ENCODE measurements at places on chromosomes 7 and 10. TPM values are rescaled to one million over a fixed set of nuclear protein-coding genes. Genes with fewer than 3 reads are reported as not detected.

DNA sequence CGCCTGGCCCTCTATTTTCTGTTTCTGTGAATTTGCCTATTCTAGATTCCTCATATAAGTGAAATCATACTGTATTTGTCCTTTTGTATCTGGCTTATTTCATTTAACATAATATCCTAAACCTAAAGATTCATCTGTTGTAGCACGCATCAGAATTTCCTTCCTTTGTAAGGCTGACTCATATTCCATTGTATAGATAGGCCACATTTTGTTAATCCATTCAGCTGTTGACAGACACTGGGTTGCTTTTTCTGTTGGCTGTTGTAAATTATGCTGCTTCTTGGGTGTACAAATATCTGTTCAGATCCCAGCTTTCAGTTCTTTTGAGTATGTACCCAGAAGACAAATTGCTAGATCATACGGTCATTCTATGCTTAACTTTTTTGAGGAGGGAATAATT, 28.8 kb upstream of the CUL1 start:
- DNase-seq, result no peak

DNA sequence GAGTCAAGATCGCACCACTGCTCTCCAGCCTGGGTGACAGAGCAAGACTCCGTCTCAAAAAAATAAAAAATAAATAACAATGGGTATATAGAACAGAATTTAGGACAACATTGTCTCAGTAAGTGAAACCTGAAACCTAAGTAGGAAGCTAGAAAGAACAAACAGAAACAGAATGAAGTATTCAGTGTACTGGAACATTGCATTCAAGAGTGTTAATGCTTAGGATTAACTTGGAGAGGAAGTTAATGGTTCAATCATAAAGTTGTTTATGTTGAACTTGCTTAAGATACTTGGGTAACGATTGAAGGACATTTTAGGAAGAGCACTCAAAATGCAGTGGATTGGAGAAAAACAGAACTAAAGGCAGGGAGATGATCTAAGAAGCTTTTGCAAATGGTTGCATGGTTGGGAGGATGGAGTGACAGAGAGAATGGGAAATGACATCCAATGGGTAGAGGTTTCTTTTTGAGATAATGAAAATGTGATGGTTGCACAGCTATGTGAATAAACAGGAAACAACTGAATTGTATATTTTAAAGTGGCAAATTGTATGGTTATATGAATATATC, 233.7 kb downstream of the ADK start:
- no peak for DNase-seq

GRCh38 chr10:69348816-69349541, 67.7 kb downstream of the TACR2 start:
- DNase-seq, result no peak

GRCh38 chr10:32327364-32327691, 19.6 kb downstream of the EPC1 start:
- DNase-seq, result no peak

- no peak for DNase-seq
Observed at GRCh38 chr7:1302936-1303335, 70.3 kb downstream of the UNCX start.

DNA sequence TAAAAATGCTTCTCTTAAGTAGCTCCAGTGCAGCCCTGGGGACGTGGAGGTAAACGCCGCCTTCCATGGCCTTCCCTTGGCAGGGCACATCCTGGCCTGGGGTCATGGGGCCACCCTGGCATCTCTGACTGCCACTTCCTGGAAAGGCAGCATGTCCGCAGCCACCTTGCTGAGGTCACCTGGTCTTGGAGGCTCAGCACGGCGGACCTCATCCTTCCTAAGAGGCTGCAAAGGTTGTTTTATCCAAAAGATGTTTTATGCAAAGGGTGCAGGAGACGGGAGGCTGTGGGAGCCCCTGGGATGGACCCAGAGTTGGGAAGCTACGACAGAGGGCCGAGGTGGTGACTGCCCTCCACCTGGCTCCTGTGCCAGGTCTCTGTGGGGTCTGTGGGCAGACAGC, 106.0 kb downstream of the TCERG1L start:
- DNase-seq, result no peak

DNA sequence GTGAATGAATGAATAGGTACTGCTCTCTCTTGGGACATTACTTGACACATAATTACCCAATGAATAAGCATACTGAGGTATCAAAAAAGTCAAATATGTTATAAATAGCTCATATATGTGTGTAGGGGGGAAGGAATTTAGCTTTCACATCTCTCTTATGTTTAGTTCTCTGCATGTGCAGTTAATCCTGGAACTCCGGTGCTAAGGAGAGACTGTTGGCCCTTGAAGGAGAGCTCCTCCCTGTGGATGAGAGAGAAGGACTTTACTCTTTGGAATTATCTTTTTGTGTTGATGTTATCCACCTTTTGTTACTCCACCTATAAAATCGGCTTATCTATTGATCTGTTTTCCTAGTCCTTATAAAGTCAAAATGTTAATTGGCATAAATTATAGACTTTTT, 1.2 kb downstream of the CFTR start:
- no peak for DNase-seq

- peak; percentile 31 for DNase-seq
Observed at GRCh38 chr7:129494041-129494440, 8.3 kb upstream of the SMKR1 start.

DNA sequence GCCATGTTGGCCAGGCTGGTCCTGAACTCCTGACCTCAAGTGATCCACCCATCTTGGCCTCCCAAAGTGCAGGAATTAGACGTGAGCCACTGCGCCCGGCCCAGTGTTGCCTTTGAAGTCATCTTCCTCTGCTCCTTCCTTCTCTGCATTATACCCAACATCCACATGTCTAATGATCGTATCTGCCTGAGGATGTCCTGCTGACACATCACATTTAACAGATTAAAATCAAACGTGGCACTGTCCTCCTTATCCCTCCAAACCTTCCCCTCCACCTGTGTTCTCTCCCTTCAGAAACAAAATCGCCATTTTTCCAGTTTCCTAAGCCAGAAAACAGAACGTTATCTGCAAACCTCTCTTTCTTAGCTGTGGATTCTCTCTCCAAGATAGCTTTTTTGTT, 8.4 kb upstream of the SDK1 start:
- no peak for DNase-seq

DNA sequence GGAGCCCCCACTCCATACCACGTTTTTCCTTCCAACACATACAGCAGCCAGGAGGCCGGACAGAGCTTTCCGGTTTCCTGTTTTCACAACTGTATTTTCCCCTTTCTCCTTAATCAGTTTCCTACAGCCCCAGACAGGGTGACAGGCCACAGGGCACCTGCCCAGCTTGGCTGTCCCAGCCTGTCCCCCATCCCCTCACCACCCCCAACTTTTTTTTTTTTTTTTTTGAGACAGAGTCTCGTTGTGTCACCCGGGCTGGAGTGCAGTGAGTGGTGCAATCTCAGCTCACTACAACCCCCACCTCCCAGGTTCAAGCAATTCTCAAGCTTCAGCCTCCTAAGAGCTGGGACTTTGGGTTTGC, 10.3 kb upstream of the HSPB1 start:
- DNase-seq, result no peak

DNA sequence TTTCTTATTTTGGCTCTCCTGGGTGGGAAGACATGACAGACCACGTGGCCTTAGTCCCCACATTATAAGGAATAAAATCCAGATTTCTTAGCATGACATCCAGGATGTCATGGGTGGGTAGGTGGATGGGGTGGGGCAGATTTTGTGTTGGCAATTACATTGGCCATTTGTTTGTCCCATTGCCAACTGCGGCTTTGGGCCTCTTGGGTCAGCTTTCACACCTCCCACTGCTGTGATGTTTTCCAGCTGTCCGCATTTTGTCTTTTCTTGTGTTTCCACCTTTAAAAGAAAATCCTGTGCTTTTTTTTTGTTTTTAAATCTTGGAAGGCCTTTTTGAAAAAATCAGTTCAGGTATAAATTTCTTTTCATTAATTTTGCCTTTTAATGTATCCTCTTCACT, 237.0 kb downstream of the SDK1 start:
- DNase-seq, result no peak

DNA sequence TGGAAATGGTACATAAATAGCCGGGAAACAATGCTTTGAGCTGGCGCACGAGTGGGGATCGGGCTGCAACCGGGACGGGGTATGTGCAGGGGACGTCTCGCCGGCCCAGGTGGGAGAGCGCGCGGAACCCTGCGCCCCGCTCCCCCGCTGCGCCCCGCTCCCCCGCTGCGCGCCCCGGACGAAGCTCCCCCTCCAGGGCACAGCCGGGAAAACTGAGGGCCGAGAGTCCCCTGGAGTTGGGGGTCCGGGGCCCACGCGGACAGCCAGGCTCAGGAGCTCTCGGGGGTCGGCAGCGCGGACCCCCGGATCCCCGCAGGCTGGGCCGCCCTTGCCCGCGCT, 514 bp downstream of the RADIL start:
- DNase-seq, result no peak

DNA sequence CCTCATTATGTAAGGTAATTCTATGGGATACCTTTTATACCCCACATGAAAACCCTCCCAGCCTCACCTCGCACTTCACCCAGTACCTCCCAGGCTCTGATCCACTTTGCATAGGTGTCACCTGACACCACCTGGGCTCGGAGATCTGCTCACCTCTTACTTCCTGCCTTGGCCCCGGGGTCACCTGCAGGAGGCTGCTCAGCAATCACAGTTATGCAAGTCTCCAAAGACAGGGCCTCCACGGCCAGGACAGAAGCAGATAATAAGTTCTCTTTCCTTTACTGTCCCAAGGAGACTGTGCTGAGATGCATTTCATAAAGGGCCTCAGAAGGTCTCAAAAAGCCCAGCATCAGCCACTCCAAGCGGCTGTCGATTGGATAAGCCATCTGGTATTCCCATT, 112.4 kb upstream of the PPP2R2D start:
- DNase-seq, result no peak

DNA sequence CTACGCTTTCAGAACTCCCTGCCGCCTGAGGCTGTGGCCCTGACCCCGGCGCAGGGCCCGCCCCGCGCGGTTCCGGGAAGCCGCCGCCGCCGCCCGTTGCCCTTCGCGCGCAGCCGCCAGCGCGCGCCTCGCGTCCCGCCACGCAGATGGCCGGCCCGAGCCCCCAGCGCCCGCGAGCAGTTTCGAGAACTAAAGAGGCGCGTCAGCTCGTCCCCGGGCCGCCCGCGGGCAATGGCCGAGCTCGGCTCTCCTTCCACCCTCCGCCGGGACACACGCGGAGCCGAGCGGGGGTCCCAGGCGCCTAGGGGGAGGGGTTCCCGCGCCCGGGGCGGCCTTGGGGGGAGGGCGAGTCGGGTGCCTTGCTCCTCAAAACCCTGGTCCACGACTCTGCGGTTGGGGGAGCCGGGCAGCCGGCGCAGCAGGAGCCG, 1.8 kb downstream of the HNRNPF start:
- peak; percentile 50 for DNase-seq

DNA sequence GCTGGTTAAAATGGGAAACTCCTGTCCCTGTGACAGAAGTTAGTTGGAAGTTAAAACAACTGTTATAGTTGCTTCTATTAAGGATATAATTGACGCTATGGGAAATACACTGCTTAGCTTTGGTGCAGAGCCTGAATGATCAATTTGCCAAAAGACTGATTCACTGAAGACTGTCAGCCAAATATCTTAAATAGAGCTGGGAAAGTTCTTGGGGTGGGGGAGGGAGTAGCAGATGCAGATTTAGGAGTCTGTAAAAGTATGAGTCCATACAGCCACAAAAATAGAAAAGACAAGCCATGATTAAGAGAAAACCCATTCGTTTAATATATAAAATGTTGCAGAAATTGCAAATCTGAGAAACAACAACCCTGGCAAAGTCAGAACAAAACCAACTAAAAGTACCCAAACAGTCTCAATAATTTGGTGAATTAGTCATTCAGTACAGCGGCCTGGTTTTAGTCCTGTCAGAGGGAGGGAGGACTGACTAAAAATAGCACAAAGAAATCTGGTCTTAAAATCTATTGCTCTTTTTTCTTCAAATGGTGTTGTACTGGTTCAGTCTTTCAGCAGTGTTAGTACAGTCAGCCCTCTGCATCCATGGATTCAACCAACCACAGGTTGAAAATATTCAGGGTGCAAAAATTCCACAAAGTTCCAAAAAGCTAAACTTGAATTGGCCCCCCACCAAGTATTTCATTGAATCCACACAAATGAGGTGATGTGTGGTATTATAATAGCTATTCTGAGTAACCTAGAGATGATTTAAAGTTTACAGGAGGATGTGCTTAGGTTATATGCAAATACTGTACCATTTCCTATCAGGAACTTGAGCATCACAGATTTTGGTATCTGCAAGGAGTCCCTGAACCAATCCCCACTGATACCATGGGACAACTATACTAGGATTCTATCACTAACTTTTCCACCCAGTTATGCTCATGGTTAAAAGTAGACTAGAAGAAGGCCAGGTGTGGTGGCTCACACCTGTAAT, 30.0 kb downstream of the STK17A start:
- no peak for DNase-seq

GRCh38 chr10:83801983-83802382, 337.3 kb upstream of the GHITM start:
- DNase-seq, result no peak

- no peak for DNase-seq
Observed at GRCh38 chr10:44980309-44981171, 1.9 kb upstream of the DEPP1 start.

- DNase-seq, result no peak
Observed at GRCh38 chr7:91336106-91336505, 71.9 kb downstream of the FZD1 start.

DNA sequence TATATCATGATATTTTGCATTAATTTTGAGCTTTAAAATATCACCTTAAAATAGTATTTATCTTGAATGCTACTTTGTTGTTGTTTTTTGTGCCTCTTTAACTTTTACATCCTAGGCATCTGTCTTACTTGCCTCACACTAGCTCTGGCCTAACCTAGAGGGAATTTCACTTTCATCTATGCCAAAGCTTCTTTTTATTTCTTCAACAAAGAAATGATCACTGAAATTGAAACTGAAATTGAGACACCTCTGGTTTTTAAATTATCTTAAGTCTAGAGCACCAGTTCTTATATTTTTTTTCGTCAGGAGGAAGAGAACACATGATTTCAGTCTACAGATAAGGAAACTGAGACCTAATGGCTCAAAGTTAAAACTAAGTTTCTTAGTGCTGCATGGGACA, 3.5 kb upstream of the SCIN start:
- no peak for DNase-seq

DNA sequence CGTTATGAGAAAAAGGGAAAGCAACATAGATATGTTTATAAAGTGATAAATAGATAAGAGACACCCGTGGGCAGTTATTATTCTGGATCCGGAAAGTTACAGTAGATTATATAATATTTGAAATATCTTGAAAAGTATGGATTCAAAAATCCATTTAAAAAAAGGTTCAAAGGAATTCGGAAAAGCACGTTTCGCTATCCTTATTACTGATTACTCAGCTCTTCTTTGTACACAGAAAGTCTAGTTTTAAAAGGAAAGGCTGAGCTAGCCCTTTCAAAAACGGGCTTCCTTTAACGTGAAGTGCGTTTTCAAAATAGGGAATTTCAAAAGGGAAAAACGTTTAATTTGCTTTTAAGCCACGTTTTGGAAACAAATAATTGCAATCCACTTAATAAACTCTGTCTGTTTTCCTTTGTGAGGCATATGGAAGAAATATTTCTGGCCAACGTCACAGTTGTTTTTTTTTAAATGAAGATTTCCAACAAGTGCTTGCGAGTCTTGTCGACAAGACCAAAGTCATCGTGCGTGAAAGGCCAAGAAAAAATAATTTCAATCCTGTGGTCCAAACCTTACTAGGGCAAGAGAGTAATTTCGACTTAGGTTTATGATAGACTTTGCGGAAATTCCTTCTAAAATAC, 2.2 kb upstream of the SKIDA1 start:
- no peak for DNase-seq

Gene MYO3A
- total RNA-seq, result not detected

Gene EBLN1
- total RNA-seq, result not detected

Gene CTNNA3
- not detected for total RNA-seq

Gene CFAP70
- total RNA-seq, result 5.6 TPM

Gene TCERG1L
- total RNA-seq, result not detected

Gene GNAT3
- total RNA-seq, result not detected

Gene AGR2
- not detected for total RNA-seq

Gene SPDYE9
- not detected for total RNA-seq

Gene SYNPO2L
- not detected for total RNA-seq
